Fibroblast of skin of abdomen (primary cell): ENCODE measurements at places on chromosomes 16 and 17.

GRCh38 chr16:87976665-87977064, 25.4 kb downstream of the BANP start:
- DNase-seq, result peak; percentile 66

DNA sequence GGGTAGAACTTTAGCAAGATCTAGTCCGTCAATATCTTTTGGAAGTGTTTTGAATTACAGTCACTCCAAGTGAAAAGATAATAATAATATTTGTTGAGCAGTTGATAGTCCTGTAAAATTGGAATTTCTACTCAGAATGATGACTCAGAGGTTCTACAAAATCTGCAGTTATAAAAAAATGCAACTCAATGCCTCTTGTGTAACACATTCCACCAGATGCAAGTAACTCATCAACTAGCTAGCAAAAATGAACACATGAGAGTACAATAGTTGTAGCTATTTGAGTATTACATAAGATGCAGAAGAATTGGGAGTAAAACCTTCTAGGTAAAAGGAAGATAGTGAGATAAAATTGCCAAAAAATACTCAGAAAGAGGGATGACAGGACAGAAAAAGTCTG, 177.2 kb downstream of the CDH8 start:
- peak; percentile 72 for DNase-seq

DNA sequence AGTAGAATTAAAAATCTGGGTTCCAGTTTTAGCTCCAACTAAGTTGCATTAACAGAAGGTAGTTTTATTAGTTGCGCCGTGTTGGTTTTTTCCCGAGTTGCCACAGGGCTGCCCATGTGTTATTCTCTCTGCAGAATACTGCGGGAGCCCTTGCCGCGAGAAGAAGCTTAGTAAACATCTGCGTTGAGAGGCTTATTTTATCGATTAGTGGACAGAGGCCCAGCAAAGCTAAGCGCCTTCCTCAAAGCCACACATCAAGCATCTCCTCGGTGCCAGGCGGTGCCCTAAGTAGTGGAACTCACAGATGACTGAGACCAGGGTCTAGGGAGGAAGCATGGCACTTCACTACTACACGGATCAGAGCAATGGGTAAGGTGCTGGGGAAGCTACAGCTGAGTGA, 212.3 kb upstream of the IRX5 start:
- DNase-seq, result no peak

DNA sequence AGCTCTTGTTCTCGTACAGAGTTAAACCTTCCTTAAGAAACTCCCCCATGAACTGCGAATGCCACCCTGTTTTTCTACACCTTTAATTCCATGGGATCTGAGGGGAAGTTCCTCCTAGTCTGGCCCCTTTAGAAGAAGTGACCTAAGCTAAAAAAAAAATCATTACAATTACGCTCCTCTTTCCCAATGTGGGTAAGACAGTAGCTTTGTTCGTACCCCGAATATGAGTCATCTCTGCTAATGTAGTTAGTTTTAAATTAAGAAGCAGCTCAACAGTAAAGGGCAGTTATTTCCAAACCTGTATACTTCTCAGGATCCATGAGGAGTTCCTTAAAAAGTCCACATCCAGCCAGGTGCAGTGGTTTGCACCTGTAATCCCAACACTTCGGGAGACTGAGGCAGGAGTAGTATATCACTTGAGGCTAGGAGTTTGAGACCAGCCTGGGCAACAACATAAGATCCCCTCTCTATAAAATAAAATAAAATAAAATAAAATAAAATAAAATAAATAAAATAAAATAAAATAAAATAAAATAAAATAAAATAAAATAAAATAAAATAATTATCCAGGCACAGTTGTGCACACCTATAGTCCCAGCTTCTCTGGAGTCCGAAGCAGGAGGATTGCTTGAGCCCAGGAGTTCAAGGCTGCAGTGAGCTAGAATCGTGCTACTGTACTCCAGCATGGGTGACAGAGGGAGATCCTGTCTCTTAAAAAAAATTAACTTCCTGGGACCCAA, 26.1 kb downstream of the RCVRN start:
- peak; percentile 73 for DNase-seq

DNA sequence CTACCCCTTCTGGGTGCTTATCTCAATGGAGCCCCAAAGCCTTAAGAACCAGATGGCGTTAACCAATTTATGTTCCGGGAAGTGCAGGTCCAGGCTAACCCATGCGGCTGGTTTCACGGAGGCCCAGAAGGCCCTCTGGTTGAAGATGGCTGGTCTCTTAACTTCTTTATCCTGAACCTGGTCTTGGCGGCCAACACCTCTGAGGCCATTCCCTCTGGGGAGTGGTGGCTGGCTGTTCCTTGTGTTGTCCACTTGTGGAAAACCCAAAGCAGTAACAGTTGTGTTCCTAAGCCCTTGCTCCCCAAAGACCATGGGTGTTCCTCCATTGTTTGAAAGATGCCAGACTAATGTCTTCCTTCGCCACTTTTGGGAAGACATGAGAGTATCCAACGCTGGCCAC, 1.5 kb downstream of the CDYL2 start:
- no peak for DNase-seq

GRCh38 chr16:17404941-17405689, 65.6 kb downstream of the XYLT1 start:
- no peak for DNase-seq

DNA sequence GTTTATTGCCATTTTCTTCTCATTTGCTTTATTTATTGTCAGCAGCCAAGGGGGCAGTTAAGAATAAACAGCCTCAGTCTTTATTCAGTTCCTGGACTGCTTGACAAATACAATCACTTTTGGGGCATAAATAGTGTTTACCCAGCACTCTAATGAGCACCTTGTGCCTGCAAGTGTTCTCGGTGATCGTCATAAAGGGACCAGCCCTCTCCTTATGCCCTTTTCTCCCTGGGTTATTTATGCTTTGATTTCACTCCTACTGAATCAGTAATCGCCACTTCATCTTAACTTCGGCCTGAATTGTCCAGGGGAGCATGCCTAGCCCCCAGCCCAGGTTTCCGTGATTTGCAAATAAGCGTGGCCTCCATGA, 55.7 kb upstream of the CACNG5 start:
- DNase-seq, result no peak

DNA sequence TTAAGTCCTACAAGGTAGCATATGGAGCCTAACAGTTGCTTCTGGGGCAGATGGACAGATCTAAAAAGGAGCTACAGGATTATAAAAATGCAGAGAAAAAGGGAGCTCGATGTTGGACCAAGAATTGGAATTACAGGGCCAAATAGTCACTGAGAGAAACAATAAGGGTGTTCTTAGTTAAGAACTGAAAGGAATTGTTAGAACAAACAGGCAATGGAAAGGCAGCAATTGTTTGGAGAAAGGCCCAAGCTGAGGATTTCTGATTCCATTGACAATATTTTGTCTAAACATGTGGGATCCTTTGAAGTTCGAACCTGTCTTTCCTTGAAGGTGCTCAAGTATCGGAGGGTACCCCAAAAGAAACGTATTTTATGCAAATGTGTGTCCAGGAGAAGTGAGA, 513.6 kb upstream of the CDH8 start:
- DNase-seq, result no peak

GRCh38 chr16:27600381-27600780, 50.4 kb downstream of the KATNIP start:
- no peak for DNase-seq

DNA sequence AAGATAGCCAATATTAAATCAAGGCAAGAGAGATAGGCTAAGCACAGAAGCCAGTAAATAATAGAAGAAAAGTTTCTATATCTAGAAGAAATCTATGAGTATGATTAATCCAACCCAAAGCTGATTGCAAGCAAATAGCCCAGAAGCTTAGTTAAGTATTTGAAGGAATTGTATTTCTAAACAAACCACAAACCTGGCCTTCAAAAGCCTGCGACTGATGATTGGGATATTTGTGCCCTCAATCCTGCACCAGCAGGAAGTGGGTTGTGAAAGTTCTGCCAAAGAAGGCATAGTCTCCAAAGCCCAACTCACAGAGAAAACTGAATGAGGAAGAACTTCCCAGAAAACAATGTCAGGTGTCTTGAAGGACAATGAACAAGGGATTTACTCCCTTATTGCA, 114.5 kb upstream of the C17orf78 start:
- peak; percentile 10 for DNase-seq

GRCh38 chr16:79104567-79104966, 496.0 kb downstream of the MAF start:
- DNase-seq, result no peak

DNA sequence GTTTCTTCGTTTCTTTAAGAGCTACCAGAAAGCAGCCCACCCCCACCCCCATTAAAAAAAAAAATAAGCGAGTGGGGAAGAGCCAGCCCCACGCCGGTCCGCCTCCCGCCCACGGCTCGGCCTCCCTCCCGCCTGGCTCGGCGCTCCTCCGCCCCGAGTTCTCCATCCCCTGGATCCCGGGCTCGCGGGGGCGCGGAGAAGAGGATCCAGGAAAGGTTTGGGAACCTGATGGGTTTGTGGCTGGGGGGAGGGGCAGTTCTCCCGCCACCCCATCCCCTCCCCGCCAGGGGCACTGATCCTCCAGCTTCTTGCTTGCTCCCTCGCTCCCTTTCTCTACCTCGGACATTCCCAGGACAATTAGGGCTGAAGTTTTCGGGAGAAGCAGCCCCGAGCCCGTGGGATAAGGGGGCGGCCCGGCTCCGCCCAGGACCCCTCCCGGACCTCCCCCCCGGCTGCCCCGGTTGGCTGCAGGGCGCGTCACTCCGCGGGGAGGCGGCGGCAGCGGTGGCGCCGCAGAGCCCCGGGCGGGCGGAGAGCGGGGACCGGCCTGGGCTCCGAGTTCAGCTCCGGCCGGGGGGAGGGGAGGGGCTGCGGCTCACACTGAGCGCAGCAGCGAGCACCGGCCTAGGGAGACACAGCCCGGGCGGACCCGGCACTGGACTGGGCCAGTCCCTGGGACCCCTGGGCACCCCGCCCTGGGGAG, 1.0 kb upstream of the SALL1 start:
- peak; percentile 95 for DNase-seq

DNA sequence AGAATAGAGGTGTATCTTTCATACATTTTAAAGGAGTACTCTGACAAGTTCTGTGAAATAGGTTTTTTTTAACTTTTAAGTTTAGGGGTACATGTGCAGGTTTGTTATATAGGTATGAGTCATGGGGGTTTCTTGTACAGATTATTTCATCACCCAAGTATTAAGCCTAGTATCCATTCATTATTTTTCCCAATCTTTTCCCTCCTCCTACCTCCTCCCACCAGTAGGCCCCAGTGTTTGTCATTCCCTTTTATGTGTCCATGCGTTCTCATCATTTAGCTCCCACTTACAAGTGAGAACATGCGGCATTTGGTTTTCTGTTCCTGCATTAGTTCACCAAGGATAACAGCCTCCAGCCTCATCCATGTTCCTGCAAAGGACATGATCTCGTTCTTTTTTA, 175.5 kb downstream of the CYB561 start:
- no peak for DNase-seq

GRCh38 chr17:30222251-30222650, 13.2 kb downstream of the SLC6A4 start:
- no peak for DNase-seq

GRCh38 chr17:7687072-7687907, at the start of gene TP53:
Gene TP53 (minus strand): TSS chr17:7687490. CDS start chr17:7676594, 10,896 bp downstream.
- peak; percentile 95 for DNase-seq

- DNase-seq, result peak; percentile 89
Measured at GRCh38 chr17:40854175-40854814, 12.7 kb downstream of the KRT12 start.

GRCh38 chr17:74868251-74868907, 4.4 kb downstream of the FDXR start:
- DNase-seq, result no peak

GRCh38 chr17:57570724-57571344, 174.3 kb downstream of the CCDC182 start:
- no peak for DNase-seq

DNA sequence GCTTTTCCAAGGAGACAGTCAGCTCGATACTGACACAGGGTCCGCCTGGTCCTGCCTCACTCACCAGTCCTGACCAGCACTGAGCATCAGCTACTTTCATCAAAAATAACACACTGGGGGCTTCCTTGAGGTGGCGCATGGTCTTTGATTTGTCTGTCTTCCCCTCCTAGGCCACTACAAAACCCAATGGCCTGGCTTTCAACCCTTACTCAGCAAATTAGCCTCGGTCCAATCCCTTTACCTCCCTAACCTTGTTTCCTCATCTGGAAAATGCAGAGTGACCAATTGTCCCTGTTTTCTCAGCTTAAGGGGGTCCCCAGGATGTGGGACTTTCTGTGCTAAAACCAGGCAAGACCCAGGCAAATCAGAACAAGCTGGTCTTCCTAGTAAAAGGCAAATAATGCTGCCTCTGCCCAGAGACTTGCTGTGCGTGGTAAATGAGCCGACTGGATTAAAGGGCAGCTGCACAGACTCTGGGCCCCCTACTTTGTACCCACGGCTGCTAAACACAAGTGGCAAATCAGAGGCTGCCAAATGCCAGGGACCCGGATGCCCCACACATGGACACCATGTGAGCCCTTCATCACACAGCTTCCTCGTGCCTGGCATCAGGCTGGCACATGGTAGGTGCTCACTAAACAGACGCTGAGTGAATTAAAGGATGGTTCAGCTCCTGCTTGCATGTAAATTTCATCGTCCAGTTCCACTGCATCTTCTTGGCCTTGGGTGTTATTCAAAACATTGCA, 31.2 kb upstream of the CMIP start:
- DNase-seq, result no peak

GRCh38 chr16:68526143-68526781, 12.8 kb upstream of the ZFP90 start:
- DNase-seq, result no peak

GRCh38 chr16:74865922-74866598, 91.4 kb upstream of the FA2H start:
- no peak for DNase-seq

DNA sequence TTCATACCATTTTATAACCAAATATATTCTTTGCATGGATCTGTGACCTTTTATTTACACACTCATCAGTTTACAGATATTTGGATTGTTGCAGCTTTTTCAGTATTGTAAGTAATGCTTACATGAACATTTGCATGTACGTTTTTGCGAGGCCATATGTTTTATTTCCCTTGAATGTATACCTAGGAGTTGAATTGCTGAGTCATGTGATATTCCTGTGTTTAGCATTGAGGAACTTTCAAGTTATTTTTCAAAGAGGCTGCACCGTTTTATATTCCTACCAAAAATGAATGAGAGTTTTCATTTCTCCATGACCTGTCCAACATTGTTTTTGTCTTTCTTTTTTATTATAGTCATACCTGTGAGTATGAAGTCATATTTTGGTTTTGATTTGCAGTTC, 392.1 kb downstream of the CNTNAP4 start:
- no peak for DNase-seq

- no peak for DNase-seq
Measured at GRCh38 chr17:82134101-82134500, 36.1 kb upstream of the FASN start.

GRCh38 chr17:61967729-61968128, 39.9 kb upstream of the INTS2 start:
- no peak for DNase-seq

GRCh38 chr16:83329441-83329840, 478.3 kb upstream of the HSBP1 start:
- DNase-seq, result no peak

- DNase-seq, result no peak
Measured at GRCh38 chr16:14672403-14672971, 21.6 kb downstream of the PLA2G10 start.

- DNase-seq, result no peak
Measured at GRCh38 chr17:58268774-58269556, 11.8 kb downstream of the MPO start.

GRCh38 chr17:1873418-1873817, 43.6 kb downstream of the RPA1 start:
- DNase-seq, result no peak

- DNase-seq, result no peak
Measured at GRCh38 chr17:51044976-51045375, 75.7 kb downstream of the SPAG9 start.

- DNase-seq, result no peak
Measured at GRCh38 chr17:66413559-66414520, 111.4 kb downstream of the PRKCA start.

GRCh38 chr16:89958068-89958467, 9.5 kb downstream of the DEF8 start:
- DNase-seq, result no peak
